ENCODE measurements at places on chromosomes 5 and 9. TPM values are rescaled to one million over a fixed set of nuclear protein-coding genes. Genes with fewer than 3 reads are reported as not detected.

DNA sequence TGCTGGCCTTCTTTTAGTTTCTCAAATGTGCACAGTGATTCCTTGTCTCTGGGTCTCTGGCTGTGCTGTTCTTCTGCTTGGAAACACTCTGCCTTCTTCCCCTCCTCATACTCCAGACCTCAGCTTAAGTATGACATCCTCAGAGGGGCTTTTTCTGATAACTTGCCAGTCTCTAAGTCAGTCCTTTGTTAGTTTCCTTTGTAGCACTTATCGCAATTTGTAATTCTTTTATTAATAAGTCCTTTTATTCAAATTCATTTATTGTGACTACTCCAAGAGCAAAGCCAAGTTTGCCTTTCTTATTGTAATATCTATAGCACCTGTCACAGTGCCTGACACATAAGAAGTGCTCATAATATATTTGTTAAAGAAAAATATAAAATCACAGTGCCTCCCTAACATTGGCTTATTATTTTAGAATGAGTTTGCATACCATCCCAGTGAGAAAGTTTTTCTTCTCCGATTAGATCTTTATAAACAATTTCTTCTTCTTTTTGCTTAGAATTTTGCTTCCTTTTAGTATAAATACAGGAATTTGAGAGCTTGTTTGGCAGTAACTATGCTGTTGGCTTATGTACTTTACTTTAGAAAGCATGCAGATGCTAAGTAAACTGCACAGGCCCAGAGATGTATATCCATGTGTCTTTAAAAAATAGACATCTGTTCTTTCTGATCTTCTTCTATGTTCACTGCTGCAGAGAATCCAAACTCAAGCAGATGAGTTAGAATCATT, 198.0 kb downstream of the GAS1 start:
- no peak for DNase-seq

The OBP2B gene
- total RNA-seq: not detected

The DMRT3 gene
- not detected for total RNA-seq

The PRELID2 gene
- not detected for total RNA-seq

The EQTN gene
- total RNA-seq: not detected

The IL13 gene
- total RNA-seq: 0.50 TPM

GRCh38 chr9:121852651-121853616, 201.5 kb downstream of the DAB2IP start:
- DNase-seq: no peak

The WHRN gene
- 3.0 TPM for total RNA-seq

GRCh38 chr5:97229688-97230285, 46.7 kb upstream of the RIOK2 start:
- DNase-seq: no peak

DNA sequence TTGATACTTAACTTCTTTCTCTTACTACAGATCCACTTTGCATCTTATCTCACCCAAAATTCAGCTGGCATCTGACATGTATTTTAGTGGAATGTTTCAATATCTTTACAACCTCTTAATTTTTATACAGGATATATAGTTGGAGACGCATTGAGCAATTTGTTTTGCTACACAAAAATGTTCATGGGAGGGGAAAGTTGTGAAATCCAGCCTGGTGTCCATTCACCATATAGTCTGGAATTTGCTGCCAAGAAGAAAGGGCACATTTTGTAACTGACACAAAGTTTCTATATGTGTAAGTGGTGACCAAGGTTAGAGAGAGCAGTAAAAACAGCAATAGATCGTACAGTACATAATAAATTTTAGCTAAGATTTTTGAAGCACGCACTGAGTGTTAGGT, 14.0 kb upstream of the CHD1 start:
- DNase-seq: no peak

The ARID3C gene
- not detected for total RNA-seq

DNA sequence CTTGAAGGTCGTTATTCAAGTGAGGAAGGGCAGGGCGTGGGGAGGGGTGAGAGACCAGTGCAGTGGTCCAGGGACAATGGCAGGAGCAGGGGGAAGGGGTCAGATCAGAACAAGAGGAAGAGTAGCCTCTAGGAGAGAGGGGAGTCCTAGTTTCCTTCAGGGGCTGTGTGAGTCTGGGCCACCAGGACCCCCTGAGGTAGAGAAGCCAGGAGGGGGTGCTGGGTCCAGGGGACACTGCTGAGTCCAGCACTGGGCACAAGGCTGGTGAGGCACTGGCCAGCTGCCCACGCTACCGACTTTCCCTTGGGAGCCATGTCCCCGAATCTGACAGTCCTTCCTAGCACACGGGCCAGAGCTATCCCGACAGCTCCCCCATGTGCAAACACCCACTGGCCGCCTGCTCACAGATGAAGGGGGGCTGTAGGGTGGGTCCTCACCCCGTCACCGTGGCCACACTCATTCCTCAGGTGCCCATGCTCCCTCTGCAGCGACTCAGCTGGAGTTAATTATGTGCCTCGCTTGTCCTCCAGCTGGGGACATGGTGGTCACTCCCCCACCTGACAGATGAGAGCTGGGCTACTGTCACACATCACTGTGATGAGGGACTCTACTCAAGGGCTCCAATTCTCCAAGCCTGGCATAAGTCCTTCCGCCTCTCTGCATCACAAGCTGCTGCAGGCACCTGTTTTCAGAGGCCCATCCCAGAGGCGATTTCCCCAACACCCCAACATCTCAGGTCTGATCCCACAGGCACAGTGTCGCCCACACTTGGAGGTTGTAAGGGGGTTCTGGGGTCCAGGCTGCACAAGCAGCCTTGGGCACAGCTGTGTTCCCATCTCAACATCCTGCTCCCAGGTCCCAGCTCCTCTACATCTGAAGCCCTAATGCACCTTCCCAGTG, 115.1 kb downstream of the GABBR2 start:
- DNase-seq: no peak

DNA sequence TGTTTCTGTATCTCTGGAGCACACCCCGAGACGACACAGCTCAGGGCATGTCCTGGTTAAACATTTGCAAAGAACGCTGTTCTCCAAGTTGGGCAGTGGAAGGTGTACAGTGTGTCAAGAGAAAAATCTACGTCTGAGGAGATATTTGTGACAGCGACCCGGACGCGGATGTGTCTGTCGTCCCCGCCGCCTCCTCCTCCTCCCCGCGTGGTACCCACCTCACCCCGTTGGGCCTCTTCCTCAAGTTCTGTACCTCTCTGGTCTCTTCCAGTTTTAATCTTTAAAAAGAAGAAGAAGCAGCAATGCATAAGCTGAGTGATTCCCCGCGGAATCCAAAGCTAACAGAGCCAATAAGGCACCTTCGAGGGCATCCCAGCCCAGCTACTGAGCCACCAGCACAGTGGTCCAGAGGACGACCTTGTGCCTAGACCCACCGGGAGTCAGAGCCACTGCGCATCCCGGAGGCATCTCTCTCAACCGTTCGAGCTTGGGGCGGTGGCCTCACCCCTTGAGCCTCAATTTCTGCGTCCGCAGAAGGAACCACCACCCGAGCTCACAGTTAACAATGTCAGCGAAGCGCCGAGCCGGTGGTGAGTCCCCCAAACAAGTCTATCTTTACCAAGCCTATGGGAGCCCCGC, 467 bp downstream of the C9orf78 start:
- DNase-seq: peak; percentile 59

- DNase-seq: no peak
Observed at GRCh38 chr9:126125992-126126409, 200.6 kb upstream of the MVB12B start.

DNA sequence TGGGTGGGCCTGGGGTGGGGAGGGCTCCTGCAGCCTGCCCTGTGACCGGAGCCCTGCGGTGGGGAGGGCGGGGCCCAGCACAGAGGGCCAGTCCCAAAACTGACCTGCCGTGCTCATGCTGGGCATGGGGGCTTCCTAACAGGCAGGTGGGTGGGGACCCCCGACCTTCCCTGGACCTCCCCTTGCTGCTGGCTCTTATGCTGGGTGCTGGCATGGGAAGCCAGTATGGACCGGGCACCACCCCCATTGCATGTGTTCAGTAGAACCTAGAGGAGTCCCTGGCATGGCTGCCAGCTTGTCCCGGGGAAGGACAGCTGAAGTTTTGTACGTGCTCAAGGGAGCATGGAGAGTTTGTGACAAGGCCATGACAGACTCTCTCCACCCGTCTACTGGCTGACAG, 37.1 kb downstream of the WNK2 start:
- no peak for DNase-seq

DNA sequence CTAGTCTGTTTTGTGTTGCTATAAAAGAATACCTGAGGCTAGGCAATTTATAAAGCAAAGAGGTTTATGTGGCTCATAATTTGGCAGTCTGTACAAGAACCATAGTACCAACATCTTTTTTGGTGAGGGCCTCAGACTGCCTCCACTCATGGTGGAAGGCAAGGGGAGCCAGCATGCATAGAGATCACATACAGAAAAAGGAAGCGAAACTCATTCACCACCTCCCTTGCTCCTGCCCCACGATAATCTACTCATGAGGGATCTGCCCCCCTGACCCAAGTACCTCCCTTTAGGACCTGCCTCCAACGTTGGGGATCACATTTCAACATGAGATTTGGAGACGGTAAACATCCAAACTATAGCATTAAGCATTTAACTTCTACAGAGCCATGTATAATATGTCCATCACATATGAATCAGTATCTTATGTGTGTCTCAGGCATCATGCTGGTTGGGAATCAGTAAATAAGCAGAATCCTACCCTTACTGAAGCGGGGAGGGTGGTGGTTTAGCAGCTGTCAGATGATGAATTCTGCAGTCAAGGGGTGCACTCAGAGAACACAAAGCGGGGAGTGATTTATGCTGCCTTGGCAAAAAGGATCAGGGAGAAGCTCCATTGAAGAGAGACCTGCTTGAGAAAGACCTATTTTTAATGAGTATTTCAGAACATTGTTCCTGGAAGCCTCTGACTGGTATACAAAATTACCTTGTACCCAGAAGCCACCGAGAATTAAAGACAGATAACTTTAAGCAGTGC, 34.8 kb downstream of the HMGXB3 start:
- no peak for DNase-seq

DNA sequence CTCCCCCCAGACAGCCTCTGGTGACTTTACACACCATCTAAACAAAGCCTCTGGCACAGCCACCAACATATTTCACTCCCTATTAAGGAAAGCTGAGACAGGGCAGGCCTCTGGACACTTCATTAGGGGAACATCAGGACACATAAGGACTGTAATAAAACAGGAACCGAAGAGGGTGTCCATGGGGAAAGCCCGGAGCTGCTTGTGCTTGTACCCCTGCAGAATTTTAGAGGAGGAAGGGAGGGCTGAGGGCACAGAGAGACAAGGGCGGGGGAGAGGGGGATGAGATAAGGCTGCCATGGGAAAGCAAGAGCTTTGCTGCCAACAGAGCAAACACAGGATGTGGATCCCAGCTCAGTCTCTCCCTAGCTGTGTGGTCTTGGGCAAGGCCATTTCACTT, 138.4 kb downstream of the ASTN2 start:
- no peak for DNase-seq

The NOXA1 gene
- 5.1 TPM for total RNA-seq

The IRX4 gene
- total RNA-seq: not detected

- DNase-seq: no peak
Observed at GRCh38 chr5:132094393-132095076, 20.9 kb downstream of the CSF2 start.

DNA sequence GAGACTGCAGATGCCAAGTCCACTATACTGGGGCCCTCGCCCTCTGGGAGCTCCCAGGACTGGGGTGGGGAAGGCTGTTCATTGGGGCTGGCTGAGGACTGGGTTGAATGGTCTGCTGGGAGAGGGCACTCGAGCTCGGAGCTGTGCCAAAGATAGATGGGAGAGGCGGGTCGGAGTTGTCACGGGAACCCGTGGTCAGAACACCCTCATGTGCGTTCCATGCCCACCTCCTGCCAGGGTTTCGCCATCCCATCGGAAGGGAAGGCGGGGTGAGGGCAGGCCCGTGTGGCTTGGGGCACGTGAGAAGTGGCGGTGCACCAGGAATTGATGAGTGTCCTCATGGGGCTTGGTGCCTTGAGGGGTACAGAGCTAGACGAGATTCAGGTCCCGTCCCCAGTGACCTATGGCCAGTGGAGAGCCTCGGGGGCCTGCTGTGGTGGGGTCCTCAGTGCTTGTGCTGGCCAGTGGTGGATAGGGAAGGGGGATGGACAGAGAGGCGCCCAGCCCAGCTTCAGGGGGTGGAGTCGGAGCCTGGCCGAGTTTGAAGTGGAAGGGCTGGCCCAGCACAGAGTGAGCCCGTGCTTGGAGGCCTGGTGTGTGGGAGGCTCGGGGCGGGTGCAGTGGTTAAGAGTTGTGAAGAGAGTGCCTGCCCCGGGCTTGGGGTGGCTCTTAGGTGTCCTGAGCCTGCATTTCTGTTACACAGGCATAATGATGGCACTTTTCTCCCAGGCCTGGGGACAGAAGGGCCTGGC, 4.3 kb downstream of the CACFD1 start:
- no peak for DNase-seq

GRCh38 chr9:15248081-15248480, 58.9 kb downstream of the TTC39B start:
- no peak for DNase-seq

The SLC36A3 gene
- not detected for total RNA-seq

GRCh38 chr5:95393279-95393678, 2.1 kb downstream of the FAM81B start:
- no peak for DNase-seq

DNA sequence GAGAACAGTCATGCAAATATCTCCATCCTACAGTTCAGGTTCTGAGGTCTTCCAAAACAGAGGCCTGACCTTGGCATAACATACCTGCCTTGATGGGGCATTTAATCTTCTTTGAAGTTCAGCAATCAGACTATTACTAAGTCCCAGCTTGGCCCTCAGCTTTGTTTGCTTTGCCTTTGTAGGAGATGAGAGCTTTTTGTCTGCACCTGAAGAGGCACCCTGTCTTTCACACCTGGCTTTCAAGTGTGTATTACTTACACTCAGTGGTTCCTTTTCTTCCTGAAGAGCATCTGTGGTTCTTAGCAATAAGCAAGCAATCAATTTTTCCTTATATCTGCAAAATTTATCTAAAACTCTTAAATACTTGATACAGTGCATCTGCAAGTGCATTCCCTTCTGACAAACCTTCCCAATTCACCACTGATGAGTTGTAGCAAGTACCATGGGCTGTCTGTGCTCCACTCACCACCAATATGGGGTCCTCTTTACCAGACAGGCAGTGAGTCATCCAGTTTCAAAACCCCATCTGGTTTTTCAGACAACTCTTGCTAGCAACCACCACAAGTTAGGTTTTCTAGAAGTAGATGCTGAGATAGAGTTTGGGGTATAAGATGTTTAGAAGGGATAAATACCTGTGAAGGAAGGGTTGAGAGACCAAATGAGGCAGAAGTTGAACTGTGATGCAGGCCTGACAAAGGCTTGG, 100.2 kb downstream of the HINT1 start:
- no peak for DNase-seq

- no peak for DNase-seq
Observed at GRCh38 chr5:180718810-180719453, 20.9 kb downstream of the OR2Y1 start.

The OTULINL gene
- 32.4 TPM for total RNA-seq

- DNase-seq: no peak
Observed at GRCh38 chr9:110135846-110136245, 72.1 kb downstream of the C9orf152 start.

Data from naive thymus-derived CD4-positive, alpha-beta T cell (primary cell).